Activated naive CD4-positive, alpha-beta T cell treated with anti-CD3 and anti-CD28 coated beads, Interleukin-2, amount 10 ng/mL, durations not matched to agents 5 hours and 36 hours (primary cell): ENCODE measurements at places on chromosomes 13 and 19. TPM values are rescaled to one million over a fixed set of nuclear protein-coding genes. Genes with fewer than 3 reads are reported as not detected.

The ZNF541 gene
- 0.34 TPM for total RNA-seq

The ZFP14 gene
- 7.6 TPM for total RNA-seq

The LIN37 gene
- total RNA-seq: 10.6 TPM

The TSHZ3 gene
- 1.6 TPM for total RNA-seq

The NCAN gene
- not detected for total RNA-seq

The PGLYRP1 gene
- total RNA-seq: not detected

The PDE4C gene
- 0.55 TPM for total RNA-seq

The TEX26 gene
- not detected for total RNA-seq

The TRPC4 gene
- total RNA-seq: not detected

The ZNF69 gene
- total RNA-seq: 4.9 TPM

The ZNF471 gene
- total RNA-seq: 0.43 TPM

The C2CD4C gene
- total RNA-seq: 0.20 TPM

The RNF225 gene
- total RNA-seq: 0.31 TPM

The KLK12 gene
- total RNA-seq: not detected

The TTC9B gene
- not detected for total RNA-seq

The FCHO1 gene
- 85.4 TPM for total RNA-seq

The DLL3 gene
- total RNA-seq: 0.10 TPM

The BCAM gene
- not detected for total RNA-seq

The GRIN3B gene
- 0.14 TPM for total RNA-seq

The CEACAM8 gene
- total RNA-seq: not detected

The IZUMO1 gene
- not detected for total RNA-seq

The ZNF837 gene
- total RNA-seq: 1.8 TPM

The ZNF730 gene
- total RNA-seq: 0.14 TPM

The NALCN gene
- total RNA-seq: not detected

The GNA15 gene
- 36.5 TPM for total RNA-seq

The ICAM5 gene
- 0.35 TPM for total RNA-seq

The PPP1R15A gene
- 56.1 TPM for total RNA-seq

The AZU1 gene
- total RNA-seq: not detected

The ZNF324B gene
- total RNA-seq: 10.6 TPM

The CFAP97D2 gene
- total RNA-seq: not detected

The CCL25 gene
- 4.5 TPM for total RNA-seq

The ATP8B3 gene
- 18.8 TPM for total RNA-seq

The ADGRE3 gene
- total RNA-seq: not detected

The NLRP12 gene
- not detected for total RNA-seq

The PTPRH gene
- total RNA-seq: not detected

The TEX29 gene
- not detected for total RNA-seq

The CYP2A6 gene
- not detected for total RNA-seq

The PRR19 gene
- 0.30 TPM for total RNA-seq

The KLF5 gene
- total RNA-seq: 6.4 TPM

The TGFBR3L gene
- 1.4 TPM for total RNA-seq

The SMARCA4 gene
- 102 TPM for total RNA-seq

The NDUFA11 gene
- total RNA-seq: 212 TPM

The C19orf67 gene
- not detected for total RNA-seq

The TUBA3C gene
- total RNA-seq: not detected

The C5AR1 gene
- 1.2 TPM for total RNA-seq

The ZNF578 gene
- total RNA-seq: 2.8 TPM

The PRKCG gene
- total RNA-seq: 0.20 TPM

The C19orf73 gene
- 1.6 TPM for total RNA-seq
